ENCODE measurements at places on chromosomes 12 and 14.

GRCh38 chr12:88684610-88685009 lies 104.3 kb upstream of the KITLG start:
- H3K36me3 ChIP-seq = no peaks in the 10 kb centered on the region
- H3K27ac ChIP-seq = no peak overlapping the region
- no peaks in the 10 kb centered on the region for H3K4me1 ChIP-seq
- no peaks in the 10 kb centered on the region for H3K27me3 ChIP-seq
- no peak for DNase-seq

- no peaks in the 10 kb centered on the region for H3K4me1 ChIP-seq
- no peaks in the 10 kb centered on the region for H3K27me3 ChIP-seq
- no peak for DNase-seq
- H3K4me3 ChIP-seq = no peak overlapping the region
- no peak overlapping the region for H3K27ac ChIP-seq
Measured at GRCh38 chr14:59570122-59570521, 6.5 kb downstream of the CCDC175 start.

- H3K36me3 ChIP-seq = no peaks in the 10 kb centered on the region
- DNase-seq = peak; percentile 76
- H3K27me3 ChIP-seq = no peaks in the 10 kb centered on the region
- H3K4me3 ChIP-seq = no peak overlapping the region
Measured at GRCh38 chr12:88299567-88300101, 157.5 kb downstream of the TMTC3 start.

DNA sequence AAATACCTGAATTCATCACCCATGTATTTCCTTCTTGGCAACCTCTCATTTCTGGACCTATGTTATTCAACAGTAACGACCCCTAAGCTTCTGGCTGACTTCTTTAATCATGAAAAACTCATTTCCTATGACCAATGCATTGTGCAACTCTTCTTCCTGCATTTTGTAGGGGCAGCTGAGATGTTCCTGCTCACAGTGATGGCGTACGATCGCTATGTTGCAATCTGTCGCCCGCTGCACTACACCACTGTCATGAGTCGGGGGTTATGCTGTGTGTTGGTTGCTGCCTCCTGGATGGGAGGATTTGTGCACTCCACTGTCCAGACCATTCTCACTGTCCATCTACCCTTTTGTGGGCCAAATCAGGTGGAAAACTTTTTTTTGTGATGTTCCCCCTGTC lies 356 bp downstream of the OR4Q2 start:
- DNase-seq = no peak
- no peaks in the 10 kb centered on the region for H3K36me3 ChIP-seq
- H3K27me3 ChIP-seq = no peaks in the 10 kb centered on the region
- H3K4me1 ChIP-seq = no peaks in the 10 kb centered on the region
- H3K4me3 ChIP-seq = no peak overlapping the region

DNA sequence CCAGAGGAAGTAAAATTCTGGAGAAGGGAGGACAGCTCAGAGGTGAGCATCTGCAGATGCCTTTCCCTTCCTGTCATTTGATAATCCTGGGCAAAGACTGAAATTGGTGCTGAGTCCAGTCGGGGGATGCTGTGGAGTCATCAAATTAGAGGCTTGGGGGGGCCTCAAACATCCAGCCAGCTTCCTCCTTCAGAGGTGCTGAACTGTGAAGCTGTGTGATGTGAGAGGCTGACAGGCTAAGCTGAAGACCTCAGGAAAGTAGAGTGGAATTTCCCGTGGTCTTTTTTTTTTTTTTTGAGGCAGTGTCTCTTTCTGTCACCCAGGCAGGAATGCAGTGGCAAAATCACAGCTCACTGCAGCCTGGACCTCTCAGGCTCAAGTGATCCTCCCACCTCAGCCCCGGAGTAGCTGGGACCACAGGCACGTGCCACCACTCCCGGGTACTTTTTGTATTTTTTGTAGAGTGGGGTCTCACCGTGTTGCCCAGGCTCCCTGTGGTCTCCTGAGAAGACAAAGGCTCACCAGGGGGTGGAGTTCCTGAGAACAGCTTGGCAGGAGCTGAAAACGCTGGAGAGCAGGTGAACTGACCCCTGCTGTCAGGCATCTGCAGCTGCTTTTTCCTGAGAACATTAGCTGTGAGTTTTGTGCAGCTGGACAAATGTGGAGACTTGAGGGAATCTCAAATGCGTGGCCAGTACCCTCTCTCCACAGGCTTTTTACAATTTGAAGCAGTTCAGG lies 6.1 kb upstream of the TCL1B start:
- no peaks in the 10 kb centered on the region for H3K27me3 ChIP-seq
- H3K27ac ChIP-seq = no peak overlapping the region
- H3K4me3 ChIP-seq = no peak overlapping the region
- DNase-seq = no peak
- no peaks in the 10 kb centered on the region for H3K4me1 ChIP-seq

DNA sequence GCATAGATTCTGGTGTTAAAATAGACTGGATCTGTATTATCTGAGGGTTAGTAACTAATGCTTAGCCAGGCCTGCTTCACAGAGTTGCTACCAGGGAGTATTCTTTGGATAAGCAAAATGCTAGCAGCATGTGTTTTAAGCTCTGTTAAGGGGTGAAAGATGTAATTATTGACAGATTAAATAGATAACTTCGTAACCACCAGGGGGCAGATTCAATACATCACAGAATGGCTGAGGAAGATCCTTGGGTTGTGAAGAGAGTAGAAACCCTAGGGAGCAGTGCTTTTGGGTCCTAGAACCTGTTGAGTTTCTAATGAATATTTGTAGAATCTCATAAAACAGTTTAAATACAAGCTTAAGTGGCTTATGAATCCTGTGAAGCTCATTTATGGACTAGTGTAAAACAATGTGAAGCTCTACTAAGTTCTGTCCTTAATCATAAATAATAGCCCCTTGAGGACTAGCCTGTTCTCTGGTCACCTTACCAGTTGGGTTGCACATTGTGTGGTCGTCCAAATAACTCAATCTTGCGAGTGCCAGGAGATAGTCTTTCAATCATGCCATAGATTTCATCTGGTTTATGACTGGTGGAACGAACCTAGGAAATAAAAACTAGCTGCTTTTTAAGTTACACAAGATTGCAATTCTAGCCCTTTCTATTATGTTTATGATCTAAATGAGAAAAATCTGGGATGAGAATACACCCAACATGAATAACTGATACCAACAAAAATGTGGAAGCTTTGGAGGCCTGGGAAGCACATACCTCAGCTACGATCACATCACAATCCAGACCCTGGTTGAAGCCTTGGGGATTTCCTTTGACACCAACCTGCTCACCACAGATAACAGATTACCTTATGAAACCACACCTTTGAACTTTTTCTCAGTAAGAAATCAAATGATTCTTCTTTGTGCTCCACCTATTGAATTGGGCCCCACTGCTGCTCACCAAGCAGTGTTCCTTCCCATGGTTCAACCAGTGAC lies 12.3 kb downstream of the METTL3 start:
- DNase-seq = no peak
- no peaks in the 10 kb centered on the region for H3K4me1 ChIP-seq
- no peaks in the 10 kb centered on the region for H3K27me3 ChIP-seq
- no peak overlapping the region for H3K27ac ChIP-seq
- H3K36me3 ChIP-seq = peaks cover 30% of the 10 kb centered on the region

GRCh38 chr14:57533214-57533613 lies 39.6 kb upstream of the CCDC198 start:
- no peaks in the 10 kb centered on the region for H3K36me3 ChIP-seq

DNA sequence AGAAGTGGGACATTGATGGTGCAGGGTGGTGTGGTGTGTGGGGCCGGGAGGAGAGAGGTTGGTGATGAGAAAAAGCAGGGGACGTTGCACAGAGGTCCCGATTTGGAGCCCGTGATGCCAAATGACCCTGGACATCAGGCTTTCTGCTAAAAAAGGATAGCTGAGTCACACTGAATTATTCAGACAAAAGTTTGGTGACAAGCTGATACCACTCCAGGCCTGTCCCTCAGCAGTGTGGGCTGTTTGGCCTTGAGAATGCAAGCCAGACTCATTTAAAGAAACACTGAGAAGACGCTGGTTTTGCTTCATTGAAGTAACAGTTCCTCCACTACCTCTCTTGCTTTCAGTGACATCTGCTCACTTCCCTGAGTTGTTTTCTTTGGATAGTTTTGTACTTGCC lies 262.1 kb upstream of the PWP1 start:
- no peaks in the 10 kb centered on the region for H3K36me3 ChIP-seq
- no peak for DNase-seq
- no peak overlapping the region for H3K27ac ChIP-seq
- no peaks in the 10 kb centered on the region for H3K4me1 ChIP-seq

DNA sequence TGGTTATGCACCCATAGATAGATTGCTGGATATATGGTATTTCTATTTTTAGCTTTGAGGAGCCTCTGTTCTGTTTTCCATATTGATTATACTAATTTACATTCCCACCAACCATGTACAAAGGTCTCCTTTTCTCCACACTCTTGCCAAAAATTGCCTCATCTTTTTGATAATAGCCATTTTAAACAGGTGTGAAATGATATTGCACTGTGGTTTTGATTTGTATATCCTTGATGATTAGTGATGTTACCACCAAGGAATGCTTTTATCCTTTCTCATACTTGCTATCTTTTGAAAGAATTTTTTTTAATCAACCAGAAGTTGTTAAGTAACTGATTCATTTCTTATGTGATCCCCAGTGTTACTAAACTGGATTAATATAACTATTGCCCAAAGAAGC lies 60.0 kb downstream of the BBS10 start:
- no peak overlapping the region for H3K4me3 ChIP-seq
- H3K27me3 ChIP-seq = no peaks in the 10 kb centered on the region
- no peaks in the 10 kb centered on the region for H3K36me3 ChIP-seq
- no peak overlapping the region for H3K27ac ChIP-seq
- H3K4me1 ChIP-seq = no peaks in the 10 kb centered on the region
- DNase-seq = no peak

DNA sequence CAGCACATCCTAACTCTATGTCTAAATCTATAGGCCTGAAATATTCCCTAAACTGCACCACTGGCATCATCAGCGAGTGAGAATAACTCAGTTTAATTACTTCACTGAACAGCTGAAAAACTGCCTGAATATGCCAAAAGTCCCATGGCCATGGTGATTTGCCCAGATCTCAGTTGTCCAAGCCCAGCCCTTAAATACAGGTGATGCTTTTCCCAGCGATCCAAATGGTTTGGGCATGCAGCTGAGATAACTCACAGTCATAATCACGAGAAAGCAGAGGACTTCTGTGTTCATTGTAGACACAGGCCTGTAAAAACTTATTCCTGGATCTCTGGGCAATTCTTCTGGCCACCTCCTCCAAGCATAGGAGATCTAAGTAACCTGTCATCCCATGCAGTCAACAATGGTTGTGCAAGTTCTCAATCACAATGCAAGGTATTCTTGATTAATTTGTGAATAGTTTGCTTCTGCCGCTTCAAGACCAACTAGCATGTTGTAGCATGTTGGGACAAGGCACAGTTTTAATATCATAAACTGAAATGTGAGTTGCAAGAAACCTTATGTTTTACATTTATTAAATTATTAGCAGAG lies 40.5 kb downstream of the DUSP6 start:
- no peaks in the 10 kb centered on the region for H3K27me3 ChIP-seq
- no peak overlapping the region for H3K27ac ChIP-seq
- no peak overlapping the region for H3K4me3 ChIP-seq
- no peak for DNase-seq

DNA sequence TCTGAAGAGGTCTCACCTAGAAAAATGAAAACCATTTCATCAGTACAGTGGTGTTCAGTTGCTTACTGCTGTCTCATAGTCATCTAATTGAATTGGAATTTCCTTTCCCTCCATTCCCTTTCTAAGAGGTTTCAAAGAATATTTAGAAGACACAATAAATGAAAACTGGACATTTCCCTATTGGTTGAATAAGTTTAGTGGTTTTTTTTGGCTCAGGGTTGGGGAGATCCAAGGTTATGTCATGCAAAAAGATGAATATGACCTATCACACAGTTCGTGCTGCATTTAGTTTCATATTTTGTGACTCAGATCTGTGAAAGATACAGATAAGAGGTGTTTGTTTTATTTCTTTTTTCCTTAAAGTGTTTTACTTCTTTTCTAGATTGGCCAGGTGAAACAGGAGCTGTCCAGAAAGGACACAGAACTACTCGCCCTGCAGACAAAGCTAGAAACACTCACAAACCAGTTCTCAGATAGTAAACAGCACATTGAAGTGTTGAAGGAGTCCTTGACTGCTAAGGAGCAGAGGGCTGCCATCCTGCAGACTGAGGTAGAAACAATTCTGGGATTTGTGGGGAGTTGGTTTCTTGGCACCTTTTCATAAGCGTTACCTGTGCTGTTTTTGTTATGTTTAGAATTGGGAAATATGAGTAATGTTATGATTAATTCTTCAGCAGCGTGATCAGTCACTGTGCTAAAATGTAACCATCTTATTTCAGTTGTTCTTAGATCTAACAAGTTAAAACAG lies 124.6 kb downstream of the ERC1 start:
- peak overlapping the region; percentile 39 for H3K27ac ChIP-seq
- peaks cover 7% of the 10 kb centered on the region for H3K4me1 ChIP-seq
- DNase-seq = no peak
- H3K4me3 ChIP-seq = no peak overlapping the region
- H3K36me3 ChIP-seq = no peaks in the 10 kb centered on the region

DNA sequence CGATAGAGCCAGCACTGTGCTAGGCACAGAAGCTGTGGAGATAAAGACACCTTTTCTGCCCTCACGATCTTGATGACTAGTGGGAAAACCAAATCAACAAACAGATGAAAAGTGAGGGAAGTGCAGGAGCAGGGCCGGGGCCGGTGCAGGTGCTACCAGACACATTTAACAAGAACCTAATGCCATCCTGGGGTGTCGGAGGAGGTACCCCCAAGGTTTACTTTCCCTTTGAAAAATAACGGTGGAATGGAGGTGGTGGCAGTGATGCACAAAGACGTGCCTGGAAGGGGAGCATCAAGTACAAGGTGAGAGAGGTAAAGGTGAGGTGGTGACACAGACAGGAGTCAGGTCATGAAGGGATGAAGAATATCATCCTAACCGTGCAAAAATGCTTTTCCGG lies 22.1 kb downstream of the SLC6A13 start:
- DNase-seq = no peak
- H3K4me1 ChIP-seq = no peaks in the 10 kb centered on the region
- no peaks in the 10 kb centered on the region for H3K36me3 ChIP-seq
- H3K4me3 ChIP-seq = no peak overlapping the region
- no peaks in the 10 kb centered on the region for H3K27me3 ChIP-seq

DNA sequence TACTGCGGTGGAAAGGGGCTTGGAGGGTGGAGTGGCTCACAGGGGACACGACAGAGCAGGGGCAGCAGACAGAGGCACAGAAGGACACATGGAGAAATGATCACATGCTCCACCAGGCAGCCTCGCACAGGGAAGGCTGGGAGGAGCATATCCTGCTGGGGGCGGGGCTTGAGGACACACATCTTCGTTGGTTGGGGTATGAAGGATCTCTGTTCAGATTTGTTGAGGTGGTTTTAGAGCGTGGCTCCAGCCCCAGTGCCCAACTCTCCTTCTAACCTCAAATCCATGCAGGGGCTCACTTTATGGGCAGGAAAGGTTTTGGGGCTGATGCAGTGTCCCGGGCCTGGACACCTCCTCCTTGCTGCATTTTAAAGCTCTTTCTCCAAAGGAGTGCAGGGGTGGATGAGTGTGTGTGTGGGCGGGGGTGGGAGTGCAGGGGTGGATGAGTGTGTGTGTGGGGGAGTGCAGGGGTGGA lies 733 bp upstream of the P3H3 start:
- H3K4me1 ChIP-seq = peaks cover 10% of the 10 kb centered on the region
- 0 out of 2 replicates have a peak overlapping the region, but pooled peaks have one; percentile 29 for H3K27ac ChIP-seq
- no peaks in the 10 kb centered on the region for H3K27me3 ChIP-seq
- H3K4me3 ChIP-seq = no peak overlapping the region

- no peak for DNase-seq
- H3K36me3 ChIP-seq = peaks cover 2% of the 10 kb centered on the region
- peak overlapping the region; percentile 58 for H3K27ac ChIP-seq
- H3K27me3 ChIP-seq = no peaks in the 10 kb centered on the region
Measured at GRCh38 chr12:106079148-106079738, 59.5 kb downstream of the NUAK1 start.

GRCh38 chr12:79275631-79276030 lies 411.1 kb downstream of the SYT1 start:
- no peaks in the 10 kb centered on the region for H3K27me3 ChIP-seq
- no peak for DNase-seq
- H3K4me3 ChIP-seq = no peak overlapping the region
- no peaks in the 10 kb centered on the region for H3K4me1 ChIP-seq
